ENCODE measurements at places on chromosomes 3 and 15.
A peak's percentile ranks its signal among the peaks of the same experiment; 100 is the strongest.

GRCh38 chr15:52680761-52681160, 1.6 kb upstream of the ATOSA start:
- no peak for DNase-seq

- no peak for DNase-seq
Measured at GRCh38 chr3:183354874-183355273, 73.5 kb downstream of the MCF2L2 start.

DNA sequence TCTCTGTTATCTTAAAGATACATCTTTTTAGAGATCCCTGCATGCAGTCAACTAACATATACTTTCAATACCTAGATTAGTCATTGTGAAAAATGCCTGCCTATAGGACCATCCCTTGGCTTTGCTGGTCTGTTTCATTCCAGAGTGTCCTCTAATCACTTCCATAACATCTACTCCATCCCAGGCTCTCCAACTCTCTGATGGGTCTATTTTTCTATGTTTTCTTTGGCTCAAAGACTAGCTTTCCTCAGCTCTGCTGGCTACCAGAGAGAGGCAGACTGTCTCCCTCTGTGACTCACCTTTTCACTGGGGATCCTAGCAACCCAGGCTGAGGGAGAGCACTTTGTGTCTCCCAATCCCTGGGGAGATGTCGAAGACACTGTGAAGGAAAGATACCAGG, 547.7 kb upstream of the MCTP2 start:
- no peak for DNase-seq

DNA sequence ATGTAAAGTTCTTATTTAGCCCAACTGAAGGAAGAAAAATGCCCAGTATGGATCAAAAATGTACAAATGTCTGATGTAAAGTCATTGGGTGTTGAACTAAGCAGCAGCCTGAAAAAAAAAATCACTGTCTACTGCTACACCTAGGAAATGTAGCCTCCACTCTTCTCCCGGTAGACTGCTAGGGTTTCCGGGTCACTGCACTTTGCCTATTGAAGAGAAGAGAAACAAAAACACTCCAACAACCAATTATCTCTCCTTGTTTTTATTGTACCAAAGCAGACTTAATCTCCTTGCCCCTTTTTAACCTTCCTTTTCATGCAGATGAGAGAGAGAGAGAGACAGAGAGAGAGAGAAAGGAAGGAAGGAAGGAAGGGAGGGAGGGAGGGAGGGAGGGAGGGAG, 140.2 kb upstream of the SETMAR start:
- DNase-seq: no peak

- DNase-seq: no peak
Measured at GRCh38 chr3:52237657-52238172, 1.2 kb downstream of the TWF2 start.

GRCh38 chr15:64029110-64029509, 17.2 kb downstream of the DAPK2 start:
- DNase-seq: no peak

GRCh38 chr15:65176056-65176455, 9.1 kb downstream of the CLPX start:
- no peak for DNase-seq

DNA sequence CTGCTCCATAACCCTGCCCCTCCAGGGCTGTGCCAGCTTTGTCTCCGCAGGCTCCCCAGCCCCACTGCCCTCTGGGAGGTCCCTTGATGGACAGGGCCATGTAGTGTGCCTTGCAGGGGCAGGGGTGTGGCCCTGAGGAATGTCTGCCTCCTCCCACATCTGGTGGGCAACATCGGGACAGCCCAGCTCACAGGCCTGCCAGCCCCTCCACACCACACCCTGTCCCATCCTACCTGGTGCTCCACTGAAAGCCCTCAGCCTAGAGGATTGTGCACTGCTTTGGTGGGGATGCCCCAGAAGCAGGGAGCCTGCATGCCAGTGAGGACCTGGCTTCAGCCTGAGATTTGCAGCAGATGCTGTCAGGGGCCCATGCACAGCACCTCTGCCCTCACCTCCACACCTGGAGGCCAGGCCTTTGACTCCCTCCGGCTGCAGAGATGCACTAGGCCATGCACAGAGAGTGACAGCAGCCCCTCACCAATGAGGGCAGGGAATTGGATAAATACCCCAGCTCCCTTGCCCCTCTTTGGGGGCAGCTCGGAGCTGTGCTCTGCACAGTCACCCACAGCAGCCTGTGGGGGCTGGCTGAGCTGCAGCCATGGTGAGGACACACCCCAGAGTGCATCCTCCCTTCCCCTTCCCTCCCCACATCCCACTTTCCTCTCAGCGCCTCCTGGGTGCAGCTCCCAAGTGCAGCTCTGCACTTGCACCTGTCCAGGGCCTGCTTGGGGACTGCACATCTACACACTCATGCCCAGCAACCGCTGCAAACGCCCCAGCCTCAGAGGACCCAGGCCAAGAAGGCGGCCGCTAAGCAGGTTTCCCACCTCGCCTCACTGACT, 2.7 kb downstream of the C3orf22 start:
- peak; percentile 13 for DNase-seq

GRCh38 chr3:175620532-175620931, 761.4 kb downstream of the NAALADL2 start:
- DNase-seq: no peak
